ENCODE measurements at places on chromosomes 13 and 19.

DNA sequence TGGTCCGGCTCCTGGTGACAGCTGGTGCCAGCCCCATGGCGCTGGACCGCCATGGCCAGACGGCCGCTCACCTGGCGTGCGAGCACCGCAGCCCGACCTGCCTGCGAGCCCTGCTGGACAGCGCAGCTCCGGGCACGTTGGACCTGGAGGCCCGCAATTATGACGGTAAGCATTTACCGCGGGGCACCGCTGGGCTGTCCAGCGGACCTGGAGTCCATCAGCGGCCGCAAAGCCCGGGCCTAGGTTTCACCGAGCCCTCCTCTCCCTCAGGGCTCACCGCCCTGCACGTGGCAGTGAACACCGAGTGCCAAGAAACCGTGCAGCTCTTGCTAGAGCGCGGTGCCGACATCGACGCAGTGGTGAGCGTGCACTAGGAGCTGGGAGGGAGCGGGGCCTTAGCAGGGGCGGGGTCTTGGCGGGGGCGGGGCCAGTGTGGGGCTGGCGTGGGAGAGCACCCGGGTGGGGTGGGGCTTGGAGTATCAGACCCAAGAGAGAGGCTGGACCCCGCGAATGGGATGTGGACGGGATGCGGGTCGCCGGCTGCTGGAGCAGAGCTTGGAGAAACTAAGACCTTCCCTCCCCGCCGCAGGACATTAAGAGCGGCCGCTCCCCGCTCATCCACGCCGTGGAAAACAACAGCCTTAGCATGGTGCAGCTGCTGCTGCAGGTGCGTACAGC is 8.7 kb downstream of the BCL3 start:
- DNase-seq: peak; percentile 77

- no peak for DNase-seq
Measured at GRCh38 chr13:62337109-62337880, 921.6 kb upstream of the PCDH20 start.

GRCh38 chr13:87675851-87676250 is 4.7 kb downstream of the SLITRK5 start:
- no peak for DNase-seq

GRCh38 chr13:98143601-98144026 is 720 bp downstream of the FARP1 start:
- no peak for DNase-seq

DNA sequence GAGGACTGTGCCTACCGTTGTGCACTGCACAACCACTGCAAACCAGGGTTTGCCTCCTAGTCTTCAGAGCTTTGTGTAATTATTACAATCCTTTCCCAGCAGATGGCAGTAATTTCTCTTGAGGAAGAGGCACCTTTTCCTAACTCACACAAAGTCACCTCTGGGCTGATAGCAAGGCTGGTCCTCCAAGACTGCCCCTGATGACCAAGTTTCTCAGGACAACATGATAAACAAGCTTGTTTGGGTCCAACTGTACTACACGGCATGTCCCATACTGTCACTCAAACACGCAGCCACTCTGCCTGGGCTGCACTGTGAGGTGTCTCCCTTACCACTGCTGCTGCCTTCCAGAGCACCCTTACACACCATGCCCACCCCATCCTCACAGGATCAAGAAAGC is 39.3 kb downstream of the RFXAP start:
- DNase-seq: peak; percentile 59
